ENCODE measurements at places on chromosomes 6 and 20. TPM values are rescaled to one million over a fixed set of nuclear protein-coding genes. Genes with fewer than 3 reads are reported as not detected.

DNA sequence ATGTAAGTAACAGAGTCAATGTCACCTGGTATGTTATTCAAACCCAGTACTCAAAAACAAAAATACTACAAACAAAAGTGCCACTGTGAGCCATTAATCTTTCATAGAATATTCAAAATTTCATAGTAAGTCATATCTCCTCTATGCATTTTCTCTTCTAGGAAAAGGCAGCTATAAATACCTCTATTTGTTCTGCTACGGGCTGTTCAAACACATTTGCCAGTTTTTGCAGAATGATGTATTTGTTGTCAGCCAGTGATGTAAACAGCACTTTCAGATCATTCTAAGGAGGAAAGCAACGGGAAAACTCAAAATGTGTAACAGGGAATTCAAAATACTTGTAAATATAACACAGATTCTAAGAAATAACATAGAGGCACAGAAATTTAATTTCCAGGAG is 388.2 kb downstream of the SYNE1 start:
- no peak for DNase-seq

DNA sequence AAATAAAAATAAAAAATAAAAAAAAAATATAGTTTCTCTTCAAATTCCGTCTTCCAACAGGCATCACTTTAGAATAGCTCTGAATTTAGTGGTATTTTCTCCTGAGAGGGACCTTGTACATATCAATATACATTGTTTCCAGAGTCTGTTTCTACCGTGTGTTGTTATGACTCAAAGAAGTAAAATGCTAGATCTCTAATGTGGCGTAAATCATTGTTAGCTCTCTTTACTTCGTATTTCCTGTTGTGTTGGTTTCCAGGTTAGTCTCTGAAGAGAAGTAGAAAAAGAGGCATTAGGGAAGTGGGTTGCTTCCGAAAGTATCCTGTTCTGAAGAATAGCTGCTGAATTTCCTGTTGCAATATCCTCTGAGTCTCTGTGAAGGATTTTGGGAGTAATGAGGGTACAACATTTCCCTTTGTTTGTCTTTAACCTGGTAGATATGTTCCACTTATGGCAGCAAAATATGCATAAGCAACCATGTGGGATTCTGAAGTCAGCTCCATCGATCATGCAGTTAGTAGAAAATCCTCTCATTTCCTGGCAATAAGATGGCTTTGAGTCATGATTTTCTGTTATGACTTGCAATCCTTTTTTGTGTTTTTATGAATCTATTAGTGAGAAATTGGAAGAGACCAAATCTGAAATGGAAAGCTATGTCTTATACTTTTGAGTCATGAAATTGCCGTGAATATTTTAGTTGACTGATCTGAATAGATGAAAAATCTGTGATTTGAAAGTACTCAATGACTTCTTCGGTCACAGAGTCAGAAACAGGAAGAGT is 42.0 kb upstream of the MCHR2 start:
- DNase-seq: no peak

DNA sequence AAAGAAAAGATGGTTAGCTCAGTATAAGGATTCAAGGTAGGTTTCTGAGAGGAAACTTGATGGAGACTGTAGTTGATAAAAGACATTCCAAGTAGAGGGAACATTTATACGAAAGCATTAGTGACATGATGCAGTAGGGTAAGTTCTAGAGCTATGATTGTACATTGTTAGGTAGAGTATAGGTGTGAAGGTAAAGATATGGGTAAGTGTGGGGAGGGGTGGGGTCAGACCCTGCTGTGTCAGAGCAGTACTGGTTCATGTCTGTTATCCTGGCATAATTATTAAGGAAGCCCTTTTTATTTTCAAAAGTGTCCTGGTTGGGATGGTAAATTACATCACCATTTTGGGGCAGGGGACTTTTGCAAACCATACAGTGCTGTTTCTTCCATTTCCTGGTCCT is 635.8 kb downstream of the COL12A1 start:
- no peak for DNase-seq

DNA sequence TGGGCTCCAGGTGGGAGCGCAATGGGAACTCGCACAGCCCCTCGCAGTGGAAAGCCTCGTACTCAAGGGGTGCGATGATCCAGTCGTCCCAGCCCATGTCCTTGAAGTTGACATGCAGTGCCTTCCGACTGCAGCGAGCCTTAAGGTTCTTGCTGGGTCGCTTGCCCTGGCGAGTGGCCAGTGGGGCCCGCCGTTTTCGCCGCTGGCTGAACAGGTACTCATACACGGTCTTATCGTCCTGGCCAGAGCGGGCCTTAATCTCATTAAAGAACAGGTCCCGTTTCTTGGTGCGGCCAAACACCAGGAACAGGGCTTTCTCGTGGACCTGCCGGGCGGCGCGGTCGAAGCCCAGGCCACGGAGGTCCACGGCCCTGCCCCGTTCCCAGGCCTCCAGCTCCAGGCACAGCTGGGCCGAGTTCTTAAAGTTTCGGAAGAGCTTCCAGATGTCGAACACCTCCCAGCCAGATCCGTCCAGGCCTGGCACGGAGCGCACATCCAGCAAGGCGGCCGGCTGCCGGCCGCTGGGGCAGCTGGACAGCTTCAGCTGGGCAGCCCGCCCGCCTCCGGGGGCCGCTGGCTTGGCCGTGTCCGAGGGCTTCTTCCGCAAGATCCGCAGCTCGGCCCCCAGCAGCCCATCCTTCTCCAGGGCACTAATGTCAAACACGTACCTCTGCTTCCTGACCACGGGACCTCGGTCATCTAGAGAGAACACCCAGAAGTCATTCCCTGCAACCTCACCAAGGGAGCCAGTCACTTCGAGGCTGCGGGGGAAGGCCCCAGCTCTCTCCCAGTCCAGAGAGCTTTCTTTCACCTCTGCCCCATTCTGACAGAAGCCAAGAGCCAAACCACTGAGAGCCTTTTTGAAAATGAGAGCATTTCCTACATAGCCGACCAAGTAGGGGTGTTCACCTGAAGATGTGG is 3.7 kb downstream of the GDF5 start:
- no peak for DNase-seq

DNA sequence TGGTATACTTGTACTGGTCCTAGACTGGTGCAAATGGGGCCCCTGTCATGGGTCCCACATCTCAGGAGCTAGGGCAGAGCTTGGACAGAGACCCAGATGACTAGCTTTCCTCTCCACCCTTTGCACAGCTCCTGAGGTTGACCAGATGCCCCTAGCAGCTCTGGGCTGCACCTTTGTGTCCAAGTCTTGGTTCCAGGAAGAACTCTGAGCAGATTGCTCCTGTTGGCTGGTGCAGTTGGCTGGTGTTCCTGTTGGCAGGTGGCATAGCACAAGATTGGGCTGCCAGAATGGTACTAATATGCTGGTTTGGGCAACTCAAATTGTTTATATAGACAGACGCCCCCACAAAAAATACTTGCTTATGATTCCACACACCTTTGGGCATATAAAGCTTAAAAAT is 89.4 kb upstream of the EZR start:
- no peak for DNase-seq

- no peak for DNase-seq
Measured at GRCh38 chr6:71383901-71384489, 95.4 kb downstream of the OGFRL1 start.

GRCh38 chr6:30494291-30494861 is 5.1 kb downstream of the HLA-E start:
- no peak for DNase-seq

GRCh38 chr20:31551163-31552081 is 37.2 kb downstream of the HM13 start:
- no peak for DNase-seq

- DNase-seq: no peak
Measured at GRCh38 chr20:41072915-41073314, 44.3 kb downstream of the TOP1 start.

DNA sequence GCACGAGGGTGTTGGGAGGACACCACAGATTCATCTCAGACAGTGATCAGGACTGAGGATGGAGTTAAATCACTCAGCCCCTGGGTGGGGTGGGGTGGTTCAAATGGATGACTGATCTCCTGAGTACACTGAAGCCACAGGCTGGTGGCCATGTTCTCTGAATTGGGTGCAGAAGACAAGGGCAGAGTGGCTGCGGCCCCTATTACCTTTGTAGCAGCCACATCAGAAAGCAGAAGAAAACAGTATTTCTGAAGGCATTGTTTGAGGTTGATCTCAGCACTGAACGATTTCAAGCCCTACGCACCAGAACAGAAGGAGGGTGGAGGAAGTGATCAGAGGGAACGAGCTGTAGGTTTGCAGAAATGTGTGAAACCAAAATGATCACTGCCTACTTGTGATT is 71.6 kb downstream of the SH3BGRL2 start:
- no peak for DNase-seq

DNA sequence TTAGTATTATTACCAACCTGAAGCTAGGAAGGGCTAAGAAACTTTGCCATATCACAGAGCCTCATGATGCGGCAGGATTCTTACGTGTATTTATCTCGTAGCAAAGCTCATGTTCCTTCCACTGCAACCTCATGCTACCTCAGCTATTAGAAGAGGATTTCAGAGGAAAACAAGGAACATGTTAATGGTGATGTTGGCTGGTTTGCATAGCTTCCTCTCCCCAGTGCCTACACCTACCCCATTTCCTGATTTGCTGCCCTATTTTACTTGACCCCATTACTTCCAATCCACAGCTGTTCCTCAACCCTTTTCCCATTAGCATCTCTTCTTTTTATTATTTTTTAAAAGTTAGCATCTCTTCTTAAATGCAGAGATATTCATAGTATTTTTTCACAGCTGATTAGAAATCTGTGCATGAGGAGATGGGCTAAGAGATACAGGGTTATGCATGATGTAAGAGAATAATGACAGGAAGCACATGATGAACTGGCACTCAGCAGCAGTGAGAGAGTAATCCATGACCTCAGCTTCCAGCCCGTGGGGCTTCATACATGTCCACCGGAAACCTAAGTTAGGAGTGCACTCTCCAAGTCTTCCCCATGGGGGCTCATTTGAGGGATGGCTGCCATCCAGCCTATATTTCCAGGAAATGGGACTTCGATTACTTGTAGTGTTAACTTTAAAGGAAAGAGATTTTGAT is 106.1 kb upstream of the ASF1A start:
- DNase-seq: no peak

The NPEPL1 gene
- 50.4 TPM for total RNA-seq

The BHLHE23 gene
- not detected for total RNA-seq

The HSPA1B gene
- 163 TPM for total RNA-seq

The DNAH8 gene
- 0.13 TPM for total RNA-seq

The ZNF311 gene
- total RNA-seq: 3.2 TPM
